Stomach (tissue), 19 donors: ENCODE measurements at places on chromosomes 1 and 21. TPM values are rescaled to one million over a fixed set of nuclear protein-coding genes. Genes with fewer than 3 reads are reported as not detected.

DNA sequence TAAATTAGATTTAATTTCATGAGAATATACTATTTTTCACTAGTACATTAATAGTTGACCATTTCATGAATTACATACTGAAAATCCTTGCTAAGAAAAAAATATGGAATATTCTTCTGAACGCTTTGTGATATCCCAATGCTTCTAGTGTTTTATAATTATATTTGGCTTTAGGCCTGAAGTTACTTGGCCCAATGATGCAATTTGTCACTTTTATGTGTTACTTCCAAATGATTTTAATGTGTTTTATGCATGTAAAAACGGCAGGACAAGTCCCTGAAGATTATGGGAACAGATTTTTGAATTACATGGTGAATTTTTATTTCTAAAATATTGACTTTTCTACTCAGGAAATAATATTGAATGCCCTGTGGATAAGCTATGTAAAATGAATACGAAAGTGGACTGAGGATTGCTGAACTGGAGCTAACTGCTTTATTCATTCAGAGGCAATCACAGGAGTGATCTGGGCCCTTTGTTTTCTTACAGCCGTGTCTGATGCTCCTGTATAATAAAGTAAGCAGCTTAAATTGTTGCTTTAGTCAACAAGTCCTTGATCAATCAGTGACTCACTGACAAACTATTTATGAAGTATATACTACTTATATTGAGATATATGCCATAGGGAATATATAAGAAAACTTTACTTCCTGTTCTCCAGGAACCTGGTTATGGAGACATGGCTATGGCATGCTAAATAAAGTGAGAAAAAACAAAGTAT lies 543.0 kb upstream of the RGS18 start:
- DNase-seq, result no peak

GRCh38 chr1:17437580-17438317 lies 1.7 kb downstream of the RCC2 start:
- peak; percentile 44 for DNase-seq

GRCh38 chr1:118977600-118977999 lies 10.5 kb downstream of the TBX15 start:
- DNase-seq, result no peak

Gene CD1E
- total RNA-seq, result not detected

- no peak for DNase-seq
These were observed 88.3 kb upstream of the ARHGAP29 start for GRCh38 chr1:94325377-94326302.

DNA sequence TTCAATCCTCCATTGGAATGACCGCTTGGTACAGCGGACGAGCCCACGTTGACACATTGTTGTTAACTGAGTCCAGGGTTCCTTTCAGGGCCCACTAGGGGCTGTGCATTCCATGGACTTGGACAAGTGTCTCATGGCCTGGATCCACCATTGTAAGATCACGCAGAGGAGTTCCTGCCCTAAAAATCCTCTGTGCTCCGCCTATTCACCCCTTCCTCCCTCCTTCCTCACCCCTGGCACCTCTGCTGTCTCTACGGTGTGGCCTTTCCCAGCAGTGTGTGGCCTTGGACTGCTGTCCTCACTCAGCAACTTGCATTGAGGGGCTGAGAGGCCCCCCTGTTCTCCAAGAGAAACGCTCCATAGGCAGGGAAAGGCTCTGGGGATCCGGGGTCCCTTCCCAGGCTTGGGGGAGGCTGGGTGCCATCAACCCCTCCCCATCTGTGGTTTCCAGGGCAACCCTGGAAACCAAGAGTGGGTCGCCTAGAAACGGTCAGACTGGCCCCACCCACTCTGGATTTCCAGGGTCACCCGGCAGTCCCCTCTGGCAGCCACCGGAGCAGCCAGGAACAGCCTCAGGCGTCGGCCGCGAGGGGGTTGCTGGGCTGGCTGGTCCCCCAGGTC lies 50.9 kb downstream of the MEGF6 start:
- peak; percentile 62 for DNase-seq

Gene SYPL2
- total RNA-seq, result not detected

Gene RNF186
- total RNA-seq, result not detected

Gene PTPRU
- total RNA-seq, result 8.0 TPM

DNA sequence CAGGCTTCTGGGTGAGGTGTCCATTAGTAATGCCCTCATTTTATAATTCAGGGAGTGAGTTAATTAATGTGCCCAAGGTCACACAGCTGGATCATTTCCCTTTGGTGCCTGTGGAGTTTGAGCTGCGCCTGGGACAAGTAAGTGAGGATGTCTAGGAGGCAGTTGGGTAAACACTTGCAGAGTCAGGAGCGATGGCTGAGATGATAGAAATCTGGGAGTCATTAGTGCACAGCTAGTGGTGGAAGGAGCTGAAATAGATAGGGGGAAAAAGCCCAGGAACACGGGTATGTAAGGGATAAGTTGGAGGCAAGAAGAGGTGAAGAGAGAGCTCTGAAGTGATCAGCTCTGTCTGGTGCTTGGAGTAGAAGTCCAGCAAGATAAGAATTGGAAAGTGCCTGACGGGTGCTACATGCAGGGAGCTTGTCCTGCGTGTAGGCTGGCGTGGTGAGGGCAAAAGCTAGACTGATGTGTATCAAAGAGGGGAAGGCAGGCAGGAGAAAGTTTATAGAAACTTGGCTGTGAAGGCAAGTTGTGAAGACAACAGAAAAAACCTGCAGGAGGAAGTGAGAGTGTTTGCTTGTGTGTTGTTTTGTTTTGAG lies 1.7 kb upstream of the SCAF4 start:
- peak; percentile 13 for DNase-seq

Gene MACO1
- 4.9 TPM for total RNA-seq

- no peak for DNase-seq
These were observed 32.3 kb upstream of the RALGPS2 start for GRCh38 chr1:178692564-178693327.

DNA sequence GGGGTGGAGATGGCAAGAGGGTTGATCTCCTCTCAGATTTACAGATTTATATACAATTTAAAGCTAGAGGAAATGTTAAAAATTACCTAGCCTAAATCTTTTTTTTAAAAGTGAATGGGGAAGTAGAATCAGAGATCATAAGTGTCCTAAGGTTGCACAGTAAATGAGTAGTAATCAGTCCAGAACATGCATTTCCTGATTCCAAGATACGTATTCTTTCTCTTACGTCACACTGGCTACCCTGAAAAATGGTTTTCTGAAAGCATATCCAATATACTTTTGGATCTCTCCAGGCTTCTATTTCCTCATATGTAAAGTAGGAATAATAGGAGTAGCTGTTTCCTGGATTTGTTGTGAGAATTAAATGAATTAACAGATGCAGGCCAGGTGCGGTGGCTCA lies 11.7 kb downstream of the GADD45A start:
- DNase-seq, result no peak

DNA sequence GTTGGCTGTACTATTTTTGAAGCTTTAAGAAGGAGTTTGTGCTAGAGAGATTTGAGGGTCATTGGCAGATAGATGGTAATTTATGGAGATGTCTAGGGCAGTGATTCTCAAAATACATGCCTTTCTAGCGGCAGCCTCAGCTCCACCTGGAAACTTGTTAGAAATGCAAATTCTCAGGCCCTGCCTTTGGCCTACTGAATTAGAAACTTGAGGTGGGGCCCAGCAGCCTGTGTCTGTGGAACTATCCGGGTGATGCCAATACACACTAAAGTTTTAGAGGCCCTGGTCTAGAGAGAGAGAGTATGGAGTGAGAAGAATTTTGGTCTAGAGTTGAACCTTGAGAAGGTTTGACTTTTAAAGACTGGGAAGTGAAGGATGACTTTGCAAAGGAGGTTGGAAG lies 82.5 kb downstream of the CDC14A start:
- no peak for DNase-seq

DNA sequence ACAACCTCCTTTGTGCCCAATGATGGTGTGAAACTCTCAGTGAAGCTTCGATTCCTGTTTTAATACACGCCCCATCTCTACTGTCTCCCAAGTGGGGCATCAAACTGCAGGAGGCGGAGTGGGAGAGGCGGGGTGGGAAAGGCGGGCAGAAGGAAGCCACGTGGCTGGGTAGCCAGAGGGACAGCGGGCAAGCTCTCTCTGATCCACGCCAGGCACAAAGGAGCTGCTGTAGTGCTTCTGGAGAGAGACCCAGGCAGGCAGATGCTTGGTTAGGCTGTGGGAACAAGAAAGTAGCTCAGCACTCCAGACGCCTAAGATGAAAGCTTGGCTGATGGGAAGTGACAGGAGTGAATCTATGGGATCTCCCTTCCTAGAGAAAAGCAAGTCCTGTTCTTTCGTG lies 25.7 kb downstream of the TRIM67 start:
- DNase-seq, result peak; percentile 28

GRCh38 chr1:220367833-220368232 lies 95.6 kb upstream of the RAB3GAP2 start:
- no peak for DNase-seq

DNA sequence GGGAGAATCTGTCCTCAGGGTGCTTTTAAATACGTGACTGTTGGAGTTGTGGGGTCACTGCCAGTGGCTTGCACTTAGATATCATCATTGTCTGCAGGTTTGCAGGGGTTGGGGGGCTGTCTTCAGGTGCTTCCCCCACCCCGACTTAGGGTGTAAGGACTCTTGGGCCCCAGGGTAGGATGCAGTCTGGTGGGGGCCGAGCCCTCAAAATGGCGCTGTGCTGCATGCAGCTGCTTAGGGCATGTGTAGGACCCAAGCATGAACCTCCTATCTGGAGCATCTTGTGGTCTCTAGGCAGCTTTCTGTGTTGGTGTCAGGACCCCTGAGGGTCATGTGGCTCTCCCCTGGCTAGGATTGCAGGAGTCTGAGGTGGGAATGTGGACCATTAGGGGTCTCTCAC lies 55.6 kb upstream of the B3GALT2 start:
- no peak for DNase-seq

Gene TRIM58
- not detected for total RNA-seq

DNA sequence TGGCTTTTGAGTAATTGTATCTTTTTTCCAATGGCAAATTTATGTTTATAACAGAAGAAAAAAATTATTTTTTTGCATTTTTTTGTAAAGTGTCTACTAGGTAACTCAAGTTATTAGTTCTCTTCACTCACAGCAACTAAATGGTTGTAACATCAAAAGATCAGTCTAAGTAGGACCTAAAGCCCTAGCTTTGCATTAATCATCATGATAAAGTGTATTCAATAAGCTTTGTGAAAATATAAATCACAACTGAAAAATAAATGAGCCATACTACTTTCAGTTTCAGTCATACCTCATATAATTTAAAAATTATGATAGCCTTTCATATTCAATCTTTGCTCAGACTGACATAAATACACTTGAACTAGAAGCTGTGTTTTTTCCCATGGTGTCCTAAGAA lies 6.9 kb downstream of the TAF5L start:
- no peak for DNase-seq

Gene DENND2D
- 121 TPM for total RNA-seq

GRCh38 chr1:155126556-155127104 lies 1.0 kb upstream of the EFNA1 start:
- DNase-seq, result peak; percentile 63

Gene RNU1-2
- under 0.01 TPM for total RNA-seq

DNA sequence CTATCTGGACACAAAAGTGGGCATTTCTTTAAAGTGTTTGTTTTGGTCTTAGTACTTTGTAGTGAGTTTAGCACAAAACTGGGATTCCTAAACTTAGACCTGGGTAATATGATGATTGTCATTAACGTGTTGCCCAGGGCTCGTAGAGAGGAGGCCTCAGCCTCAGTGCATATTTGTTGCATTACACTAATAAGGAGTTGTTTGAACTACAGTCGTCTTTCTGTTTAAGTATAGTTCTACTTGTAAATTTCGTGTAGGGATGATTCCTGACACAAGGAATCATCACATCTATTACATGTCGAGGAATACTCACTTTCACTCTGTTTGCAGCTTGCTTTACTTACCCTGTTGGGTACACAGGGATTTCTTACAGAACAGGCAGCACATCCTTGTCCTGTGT lies 85.0 kb downstream of the PRDM2 start:
- DNase-seq, result no peak

Gene F13B
- total RNA-seq, result 1.5 TPM

DNA sequence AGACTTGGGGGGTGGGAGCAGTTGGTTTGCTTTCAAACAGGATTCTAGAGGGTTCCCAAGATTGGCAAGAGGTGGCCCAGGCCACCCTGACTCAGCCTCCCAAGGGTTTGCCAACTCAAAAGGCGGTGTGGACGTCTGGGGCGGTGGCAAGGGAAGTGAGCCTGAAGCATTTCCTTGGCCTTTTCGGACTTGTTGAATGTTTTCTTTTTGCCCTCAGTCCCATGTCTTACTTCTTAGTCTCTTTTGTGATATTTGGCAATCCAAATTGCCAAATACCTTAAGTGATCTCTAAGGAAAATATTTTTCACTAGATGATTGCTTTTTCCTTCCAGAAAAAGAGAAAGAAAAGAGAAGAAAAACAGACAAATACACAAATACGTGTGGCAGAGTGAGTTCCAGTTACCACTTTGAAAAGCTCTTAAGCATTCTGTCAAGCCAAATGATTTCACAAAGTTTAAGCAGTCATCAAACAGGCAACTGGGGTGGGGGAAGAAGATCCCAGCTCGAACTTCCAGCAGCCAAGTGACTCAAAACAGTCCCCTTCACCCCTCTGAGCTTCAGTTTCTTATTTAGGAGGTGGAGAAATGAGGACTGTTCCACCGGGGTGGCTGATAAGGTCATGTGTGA lies 374.6 kb upstream of the USP24 start:
- DNase-seq, result no peak

Gene ELAVL4
- not detected for total RNA-seq

DNA sequence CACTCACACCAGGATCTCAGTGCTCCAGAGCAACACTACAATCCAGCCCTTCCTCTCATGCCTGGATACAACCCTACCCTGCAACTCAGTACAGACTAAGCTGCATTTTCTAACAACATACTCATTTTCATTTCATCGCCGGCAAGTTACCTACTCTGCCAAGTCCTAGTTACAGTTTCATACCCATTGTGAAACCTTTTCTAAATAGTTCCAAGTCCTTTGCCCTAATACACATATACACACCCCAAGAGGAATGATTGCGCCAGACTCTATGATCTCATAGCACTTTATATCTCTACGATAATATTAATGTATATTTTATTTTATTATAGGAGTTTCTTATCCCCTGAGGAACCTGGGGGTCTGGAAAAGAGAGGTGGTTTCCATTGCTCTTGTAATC lies 122.4 kb downstream of the LMX1A start:
- no peak for DNase-seq

Gene CACHD1
- total RNA-seq, result 6.7 TPM

Gene SPRR2G
- total RNA-seq, result not detected

GRCh38 chr1:61318319-61319125 lies 236.2 kb downstream of the NFIA start:
- DNase-seq, result no peak

DNA sequence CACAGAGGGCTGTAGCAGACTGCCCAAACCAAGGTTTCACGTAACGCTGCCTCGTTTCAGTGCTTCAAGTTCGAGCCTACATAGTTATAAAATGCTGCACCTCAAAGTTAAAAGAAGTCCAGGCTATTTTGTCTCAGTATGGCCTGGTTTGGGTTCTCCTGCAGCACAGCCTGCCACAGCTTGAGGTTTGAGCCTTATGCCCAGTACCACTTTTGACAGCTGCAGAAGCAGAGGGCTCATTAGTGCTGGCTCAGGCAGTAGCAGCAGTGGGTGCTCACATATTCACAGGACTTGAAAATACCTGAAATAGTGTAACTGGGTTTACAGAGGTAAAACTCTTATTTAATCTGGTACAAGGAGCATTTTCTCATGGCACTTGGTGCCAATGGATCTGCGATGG lies 15.3 kb downstream of the SPATA46 start:
- no peak for DNase-seq
